Skeletal muscle cell (primary cell): ENCODE measurements at places on chromosomes 4 and X.

GRCh38 chr4:18105030-18106011, 83.8 kb upstream of the LCORL start:
- DNase-seq = no peak

GRCh38 chrX:104370089-104370488, 115.4 kb upstream of the ESX1 start:
- no peak for DNase-seq

DNA sequence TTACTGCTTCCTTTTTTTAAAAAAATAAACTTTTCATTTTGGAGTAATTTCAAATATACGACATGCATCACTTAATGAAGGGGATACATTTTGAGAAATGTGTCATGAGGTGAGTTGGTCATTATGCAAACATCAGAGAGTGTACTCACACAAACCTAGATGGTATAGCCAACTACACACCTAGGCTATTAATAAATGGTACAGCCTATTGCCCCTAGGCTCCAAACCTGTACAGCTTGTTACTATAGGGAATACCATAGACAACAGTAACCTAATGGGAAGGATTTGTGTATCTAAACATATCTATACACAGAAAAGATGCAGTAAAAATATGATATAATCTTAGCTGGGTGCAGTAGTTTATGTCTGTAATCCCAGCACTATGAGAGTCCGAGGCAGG, 29.1 kb downstream of the SETD7 start:
- DNase-seq = no peak

DNA sequence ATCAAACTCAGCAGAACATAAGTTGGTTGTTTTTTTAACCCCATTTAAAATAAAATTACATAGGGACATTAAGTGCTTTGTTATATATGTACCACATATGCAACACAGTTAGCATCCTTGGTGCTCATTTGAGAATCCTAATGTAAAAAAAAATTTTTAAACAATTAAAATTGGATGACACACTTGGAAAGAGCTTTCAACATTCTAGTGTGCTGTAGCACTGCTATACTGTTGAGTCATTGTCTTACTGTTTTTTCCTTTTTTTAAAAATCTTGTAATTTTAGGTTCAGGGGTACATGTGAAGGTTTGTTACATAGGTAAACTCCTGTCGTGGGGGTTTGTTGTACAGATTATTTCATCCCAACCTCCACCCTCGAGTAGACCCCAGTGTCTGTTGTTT, 12.8 kb downstream of the THAP9 start:
- DNase-seq = no peak

DNA sequence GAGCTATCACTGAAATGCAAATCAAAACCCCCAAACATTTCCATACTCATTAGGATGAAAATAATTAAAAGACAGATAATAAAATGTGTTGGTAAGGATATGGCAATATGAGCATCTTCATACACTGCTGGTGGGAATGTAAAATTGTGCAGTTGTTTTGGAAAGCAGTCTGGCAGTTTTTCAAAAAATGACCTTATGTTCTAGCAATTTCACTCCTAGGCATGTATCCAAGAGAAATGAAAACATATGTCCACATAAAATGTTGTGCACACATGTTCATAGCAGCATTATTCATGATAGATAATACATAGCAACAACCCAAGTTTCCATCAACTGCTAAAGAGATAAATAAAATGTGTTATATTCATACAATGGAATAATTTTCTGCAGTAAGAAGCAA, 14.8 kb upstream of the GPRASP2 start:
- DNase-seq = no peak

GRCh38 chr4:99352602-99353537, at the start of gene ADH1C:
TSS of gene ADH1C (minus strand) at chr4:99352746. CDS start at chr4:99352675, 71 bp downstream.
- no peak for DNase-seq

DNA sequence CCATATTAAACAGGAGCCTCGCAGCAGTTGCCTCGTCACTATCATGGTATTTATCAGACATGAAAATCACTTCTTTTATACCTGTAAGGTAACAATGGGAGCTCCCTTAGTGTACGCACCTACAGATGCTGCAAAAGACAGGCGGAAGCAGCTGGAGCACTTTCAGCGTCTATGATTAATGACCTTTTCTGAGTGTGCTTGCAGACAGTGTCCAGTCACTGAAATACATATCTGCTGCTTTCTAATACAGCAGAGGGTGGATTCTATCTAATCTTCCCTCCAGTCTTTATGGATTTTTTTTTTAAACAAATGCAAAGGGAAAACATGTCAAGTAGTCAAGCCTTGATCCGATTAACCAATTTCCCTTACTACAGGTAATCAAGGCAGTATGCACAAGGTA, 24.1 kb downstream of the DCTD start:
- no peak for DNase-seq

DNA sequence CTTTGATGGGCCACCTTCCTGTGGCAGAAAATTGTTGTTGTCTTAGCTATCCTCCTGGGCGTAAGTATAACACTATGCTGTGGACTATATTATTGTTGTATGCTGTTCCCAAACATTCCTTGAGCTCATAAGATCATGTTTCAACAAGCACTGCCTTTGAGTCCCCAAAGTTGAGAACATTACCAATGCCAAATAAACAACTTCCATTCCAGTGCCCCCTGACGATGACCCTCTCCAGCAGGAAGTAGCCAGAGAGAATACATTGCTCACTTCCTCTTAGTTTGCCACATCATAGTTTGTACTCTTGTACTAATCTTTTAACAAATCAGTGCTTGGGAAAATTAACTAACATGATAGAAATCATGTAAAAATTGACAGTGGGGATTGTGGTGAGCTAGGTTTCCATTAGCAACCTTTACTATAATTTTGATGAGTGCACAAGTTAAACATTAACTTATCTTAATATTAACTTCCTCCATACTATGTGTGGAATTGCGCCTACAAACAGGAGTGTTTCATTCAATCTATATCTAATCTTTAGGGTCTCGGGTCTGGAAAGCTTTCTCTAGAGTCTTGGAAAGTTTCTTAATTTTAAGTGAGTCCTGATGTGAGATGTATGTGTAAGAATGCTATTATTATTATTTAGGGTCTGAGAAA, 20.3 kb upstream of the DHX15 start:
- no peak for DNase-seq

DNA sequence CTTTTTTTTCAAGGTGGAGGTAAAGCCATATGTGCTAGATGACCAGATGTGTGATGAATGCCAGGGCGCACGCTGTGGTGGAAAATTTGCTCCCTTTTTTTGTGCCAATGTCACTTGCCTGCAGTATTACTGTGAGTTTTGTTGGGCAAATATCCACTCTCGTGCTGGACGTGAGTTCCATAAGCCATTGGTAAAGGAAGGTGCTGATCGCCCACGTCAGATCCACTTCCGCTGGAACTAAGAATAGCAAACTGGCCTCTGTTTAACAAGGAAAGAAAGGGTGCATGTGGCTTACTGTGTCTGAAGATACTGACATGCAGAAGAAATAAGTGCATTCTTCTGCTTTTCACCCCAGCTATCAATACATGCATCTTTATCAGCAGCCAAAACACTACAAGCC, 63.9 kb downstream of the CPEB2 start:
- no peak for DNase-seq

GRCh38 chr4:168674866-168675265, 178.0 kb downstream of the PALLD start:
- no peak for DNase-seq

GRCh38 chr4:182700362-182701160, 216.6 kb downstream of the DCTD start:
- DNase-seq = no peak

DNA sequence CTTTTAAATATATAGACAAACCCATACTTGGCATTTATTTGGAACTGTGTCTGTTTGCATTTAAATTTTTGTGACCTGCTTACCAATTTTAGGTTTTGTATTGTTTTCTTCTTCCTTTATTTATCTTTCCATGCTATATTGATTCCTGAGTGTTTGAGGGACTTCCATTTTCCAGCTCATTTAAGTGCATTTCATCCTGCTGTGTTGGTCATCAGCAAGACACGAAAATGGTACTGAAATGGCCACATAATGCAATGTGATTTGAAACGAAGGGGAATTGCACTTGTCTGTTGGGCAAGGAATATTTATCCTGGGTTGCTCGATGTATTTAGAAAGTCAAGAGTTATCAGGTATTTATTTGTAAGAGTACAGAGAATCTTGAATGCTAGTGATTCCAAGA, 524.3 kb upstream of the MAGEB2 start:
- DNase-seq = no peak

DNA sequence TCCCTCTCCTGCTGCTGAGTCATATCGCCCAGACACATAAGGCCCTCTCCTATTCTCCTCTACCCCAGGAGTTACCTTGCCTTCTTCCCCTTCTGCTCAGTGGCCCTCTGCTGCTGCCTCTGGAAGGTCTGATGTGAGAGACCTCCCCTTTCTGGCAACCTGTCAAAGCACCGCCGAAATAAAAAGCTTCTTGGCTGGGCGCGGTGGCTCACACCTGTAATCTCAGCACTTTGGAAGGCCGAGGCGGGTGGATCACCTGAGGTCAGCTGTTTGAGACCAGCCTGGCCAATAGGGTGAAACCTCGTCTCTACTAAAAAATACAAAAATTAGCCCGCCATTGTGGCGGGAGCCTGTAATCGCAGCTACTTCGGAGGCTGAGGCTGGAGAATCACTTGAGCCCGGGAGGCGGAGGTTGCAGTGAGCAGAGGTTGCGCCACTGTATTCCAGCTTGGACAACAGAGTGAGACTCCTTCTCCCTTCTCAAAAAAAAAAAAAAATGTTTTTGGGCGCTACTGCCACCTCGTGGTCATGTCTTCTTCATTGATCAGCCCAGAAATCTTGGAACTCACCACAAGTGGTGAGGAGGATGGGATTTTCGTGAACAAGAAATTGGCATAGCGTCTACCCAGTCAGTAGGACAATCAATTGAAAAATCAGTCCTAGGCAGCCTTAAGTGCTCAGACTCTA, 8.6 kb upstream of the ZXDA start:
- no peak for DNase-seq
